ENCODE measurements at places on chromosomes 12 and 14. TPM values are rescaled to one million over a fixed set of nuclear protein-coding genes. Genes with fewer than 3 reads are reported as not detected.

Gene LBHD2
- total RNA-seq: not detected

Gene ACOT6
- total RNA-seq: not detected

DNA sequence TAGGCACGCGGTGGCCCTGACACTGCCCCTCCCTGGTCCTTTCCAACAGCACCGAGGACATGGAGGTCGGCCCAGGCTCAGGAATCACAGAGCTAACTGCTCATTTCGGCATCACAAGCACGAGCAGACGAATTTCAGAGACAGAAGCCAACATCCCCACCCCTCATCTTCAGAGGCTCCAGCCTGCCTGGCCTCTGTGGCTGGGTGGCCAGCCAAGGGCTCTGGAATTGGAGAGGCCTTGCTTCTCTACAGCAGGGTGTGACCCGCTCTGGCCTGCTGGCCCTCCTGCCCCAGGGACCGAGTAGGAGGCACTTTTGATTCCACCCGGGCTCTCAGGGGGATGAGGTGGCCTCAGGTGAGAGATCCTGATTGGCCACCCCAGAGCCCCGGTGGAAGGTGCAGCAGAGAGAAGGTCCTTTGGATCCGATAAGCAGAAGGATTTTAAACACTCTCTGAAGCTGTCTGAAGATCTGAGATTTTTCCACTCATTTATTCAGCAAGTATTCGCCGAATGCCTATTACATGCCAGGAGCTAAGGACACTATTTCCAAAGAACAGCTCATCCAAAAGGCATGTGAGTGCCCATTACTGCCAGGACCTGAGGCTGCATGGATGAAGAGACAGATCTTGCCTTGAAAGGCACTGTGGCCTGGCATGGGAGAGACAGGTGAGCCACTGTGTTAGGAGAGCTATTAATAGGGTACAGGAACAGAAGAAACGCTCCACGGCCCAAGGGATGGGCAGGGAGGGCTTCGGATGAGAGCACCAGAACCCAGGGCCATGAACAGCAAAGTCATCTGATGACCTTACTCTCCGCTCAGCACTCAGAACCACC is 10.2 kb downstream of the BAG5 start:
- H3K27ac ChIP-seq: peak overlapping the region; percentile 90
- no peaks in the 10 kb centered on the region for H3K27me3 ChIP-seq
- no peak for DNase-seq
- peak overlapping the region; percentile 70 for H3K4me3 ChIP-seq

Gene FAM222A
- total RNA-seq: 2.9 TPM

Gene HHIPL1
- 10.0 TPM for total RNA-seq

- no peaks in the 10 kb centered on the region for H3K4me1 ChIP-seq
- H3K27ac ChIP-seq: no peak overlapping the region
- no peaks in the 10 kb centered on the region for H3K27me3 ChIP-seq
- no peak for DNase-seq
These were observed 582.6 kb upstream of the ATP2B1 start for GRCh38 chr12:90290980-90291975.

DNA sequence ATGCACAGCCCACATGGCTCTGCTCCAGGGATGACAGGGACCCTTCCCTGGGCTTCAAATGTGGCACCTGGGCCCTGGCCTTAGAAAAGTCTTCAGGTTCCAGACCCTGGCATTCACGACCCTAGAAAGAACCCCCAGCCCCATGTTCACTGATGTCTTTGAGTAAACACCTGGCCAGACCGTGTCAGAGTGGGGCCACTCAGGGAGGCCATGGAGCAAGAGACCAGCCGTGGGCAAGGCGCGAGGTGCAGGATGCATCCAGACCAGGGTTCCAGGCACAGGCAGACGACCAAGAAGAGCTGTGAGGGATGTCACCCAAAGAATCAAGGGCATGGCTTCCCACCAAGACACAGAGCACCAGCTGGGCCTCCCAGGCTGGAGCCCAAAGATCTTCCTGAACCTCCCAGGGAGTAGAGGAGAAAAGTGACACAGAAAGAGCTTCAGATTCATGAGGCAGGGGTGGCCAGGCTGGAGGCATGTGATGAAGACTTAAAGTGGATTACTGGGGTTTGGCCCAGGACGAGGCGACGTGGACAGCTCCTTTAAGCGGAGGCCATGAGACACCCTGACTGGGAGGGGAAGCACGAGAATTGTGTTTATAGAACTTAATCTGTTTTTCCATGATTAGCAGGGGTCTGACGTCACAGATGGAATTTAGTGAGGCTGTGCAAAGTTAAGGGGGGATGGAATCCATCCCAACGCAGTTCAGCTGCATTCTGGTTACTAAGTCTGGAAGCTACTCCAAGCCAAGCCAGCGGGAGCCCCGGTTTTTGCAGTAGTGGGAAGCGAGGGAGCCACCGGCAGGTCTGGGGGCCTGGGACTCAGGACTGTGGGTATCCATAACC is 61.6 kb downstream of the ARL6IP4 start:
- H3K4me3 ChIP-seq: no peak overlapping the region
- H3K36me3 ChIP-seq: no peaks in the 10 kb centered on the region
- H3K27ac ChIP-seq: no peak overlapping the region
- H3K27me3 ChIP-seq: no peaks in the 10 kb centered on the region
- no peak for DNase-seq
- H3K4me1 ChIP-seq: peaks cover 5% of the 10 kb centered on the region

Gene CNPY2
- 72.0 TPM for total RNA-seq

- no peaks in the 10 kb centered on the region for H3K36me3 ChIP-seq
- peaks cover 18% of the 10 kb centered on the region for H3K4me1 ChIP-seq
- peak overlapping the region; percentile 43 for H3K27ac ChIP-seq
- no peak overlapping the region for H3K4me3 ChIP-seq
- DNase-seq: no peak
These were observed 115.6 kb downstream of the RBM19 start for GRCh38 chr12:113850309-113851056.

DNA sequence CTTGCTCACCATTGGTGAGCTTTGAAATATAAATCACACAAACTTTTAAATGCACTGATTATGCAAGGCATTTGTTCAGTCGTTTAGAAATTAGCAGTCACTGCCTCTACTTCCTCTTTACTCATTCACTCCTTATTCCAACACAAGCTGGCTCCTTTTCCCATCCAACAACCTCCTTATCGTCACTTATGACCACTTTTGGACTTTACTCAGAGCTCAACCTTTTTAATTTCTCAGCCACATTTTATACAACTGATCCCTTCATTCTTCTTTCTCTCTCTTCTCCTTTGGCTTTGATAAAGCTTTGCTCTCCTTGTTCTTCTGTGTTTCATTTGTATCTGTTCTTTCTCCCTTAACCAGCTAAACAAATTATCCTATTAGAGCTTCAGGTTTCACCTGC is 126.4 kb upstream of the PLEKHA5 start:
- H3K4me1 ChIP-seq: no peaks in the 10 kb centered on the region
- H3K27me3 ChIP-seq: no peaks in the 10 kb centered on the region
- no peak overlapping the region for H3K27ac ChIP-seq

DNA sequence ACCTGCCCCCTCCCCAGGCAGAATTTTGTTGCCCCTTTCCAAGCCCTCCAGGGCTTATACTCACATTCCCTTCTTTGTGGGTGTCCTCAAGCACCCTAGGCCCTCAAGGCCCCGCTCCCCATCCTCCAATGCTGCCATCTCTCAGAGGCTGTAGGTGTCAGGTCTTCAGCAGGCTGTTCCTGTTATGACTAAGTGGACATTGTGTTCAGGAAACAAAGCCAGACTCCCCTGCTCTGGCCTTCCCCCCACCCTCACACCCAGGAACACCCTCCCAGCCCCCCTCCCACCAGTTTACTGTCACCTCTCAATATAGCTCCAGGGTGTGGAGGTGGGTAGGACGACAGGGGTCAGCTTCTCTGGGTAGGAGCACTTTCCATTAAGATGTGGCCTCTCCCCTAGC is 1.4 kb upstream of the MYH6 start:
- no peak overlapping the region for H3K27ac ChIP-seq
- no peak overlapping the region for H3K4me3 ChIP-seq
- H3K27me3 ChIP-seq: no peaks in the 10 kb centered on the region
- no peaks in the 10 kb centered on the region for H3K36me3 ChIP-seq
- DNase-seq: no peak
- no peaks in the 10 kb centered on the region for H3K4me1 ChIP-seq

DNA sequence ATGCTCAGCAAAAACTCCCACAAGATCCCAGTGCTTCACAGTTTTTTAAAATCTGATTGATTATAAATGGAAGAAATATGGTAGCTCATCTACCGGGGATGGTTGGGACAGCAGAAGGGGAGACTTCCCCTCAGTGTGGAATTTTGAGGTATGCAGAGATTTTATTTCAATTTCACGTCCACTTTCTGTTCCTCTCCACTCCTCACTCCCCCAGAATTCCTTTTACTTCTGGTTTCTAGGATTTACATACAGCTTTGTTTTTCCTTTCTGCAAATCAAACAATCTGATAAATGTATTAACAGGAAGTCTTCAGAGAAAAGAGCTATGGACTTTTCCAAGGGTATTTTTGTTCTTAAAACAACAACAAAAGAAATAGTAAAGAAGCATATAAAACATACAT is 181.5 kb upstream of the ARHGAP5 start:
- H3K36me3 ChIP-seq: no peaks in the 10 kb centered on the region
- H3K27ac ChIP-seq: no peak overlapping the region
- H3K4me3 ChIP-seq: no peak overlapping the region

- no peak overlapping the region for H3K4me3 ChIP-seq
- H3K27ac ChIP-seq: no peak overlapping the region
- DNase-seq: no peak
- peaks cover 8% of the 10 kb centered on the region for H3K36me3 ChIP-seq
- H3K4me1 ChIP-seq: peaks cover 29% of the 10 kb centered on the region
- no peaks in the 10 kb centered on the region for H3K27me3 ChIP-seq
These were observed 16.3 kb downstream of the RAPGEF3 start for GRCh38 chr12:47742253-47742825.

GRCh38 chr12:80935111-80935510 is 2.6 kb downstream of the LIN7A start:
- no peaks in the 10 kb centered on the region for H3K36me3 ChIP-seq
- no peaks in the 10 kb centered on the region for H3K27me3 ChIP-seq
- H3K4me1 ChIP-seq: no peaks in the 10 kb centered on the region
- no peak overlapping the region for H3K4me3 ChIP-seq
- no peak overlapping the region for H3K27ac ChIP-seq

DNA sequence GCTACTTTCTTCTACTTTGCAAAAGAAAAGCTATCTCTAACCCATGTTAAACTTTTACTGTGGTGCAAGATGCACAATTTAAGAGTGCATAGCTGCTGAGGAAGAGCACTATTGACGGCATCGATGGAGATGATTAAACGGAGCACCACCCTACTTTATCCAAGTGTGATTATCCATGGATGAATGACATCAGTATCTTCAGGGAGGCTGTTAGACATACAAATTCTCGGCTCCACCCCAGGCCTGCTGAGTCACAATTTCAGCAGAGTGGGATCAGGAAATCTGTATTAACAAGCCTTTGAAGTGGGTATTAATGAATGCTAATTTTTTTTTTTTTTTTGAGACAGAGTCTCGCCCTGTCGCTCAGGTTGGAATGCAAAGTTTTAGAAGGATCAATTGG is 16.2 kb downstream of the SLC2A14 start:
- H3K27ac ChIP-seq: no peak overlapping the region
- DNase-seq: no peak
- H3K4me1 ChIP-seq: no peaks in the 10 kb centered on the region
- H3K27me3 ChIP-seq: no peaks in the 10 kb centered on the region

DNA sequence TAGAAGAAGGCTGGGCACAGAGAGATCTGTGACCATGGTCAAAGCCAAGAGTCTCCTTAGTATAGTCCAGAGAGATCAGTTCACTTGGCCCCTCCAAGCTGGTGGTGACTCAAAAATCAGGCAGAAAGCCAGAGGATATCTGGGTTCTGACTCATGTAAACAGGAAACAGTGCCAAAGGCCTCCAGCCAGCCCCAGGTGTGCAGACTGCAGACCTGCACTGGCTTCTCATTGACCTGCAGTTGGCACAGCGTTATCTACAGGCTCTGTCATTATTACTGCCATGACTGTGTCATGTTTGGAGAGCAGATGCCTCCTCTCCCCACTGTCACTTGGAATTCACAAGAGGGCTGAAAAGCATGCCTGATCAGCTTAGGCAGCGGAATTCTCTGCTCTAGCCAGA is 295.7 kb upstream of the PRKD1 start:
- DNase-seq: peak; percentile 44
- H3K4me3 ChIP-seq: no peak overlapping the region
- H3K27me3 ChIP-seq: no peaks in the 10 kb centered on the region
- H3K27ac ChIP-seq: peak overlapping the region; percentile 84
- peaks cover 79% of the 10 kb centered on the region for H3K4me1 ChIP-seq
- no peaks in the 10 kb centered on the region for H3K36me3 ChIP-seq

Gene MYO1H
- total RNA-seq: not detected

Gene ABCC9
- total RNA-seq: 19.6 TPM

DNA sequence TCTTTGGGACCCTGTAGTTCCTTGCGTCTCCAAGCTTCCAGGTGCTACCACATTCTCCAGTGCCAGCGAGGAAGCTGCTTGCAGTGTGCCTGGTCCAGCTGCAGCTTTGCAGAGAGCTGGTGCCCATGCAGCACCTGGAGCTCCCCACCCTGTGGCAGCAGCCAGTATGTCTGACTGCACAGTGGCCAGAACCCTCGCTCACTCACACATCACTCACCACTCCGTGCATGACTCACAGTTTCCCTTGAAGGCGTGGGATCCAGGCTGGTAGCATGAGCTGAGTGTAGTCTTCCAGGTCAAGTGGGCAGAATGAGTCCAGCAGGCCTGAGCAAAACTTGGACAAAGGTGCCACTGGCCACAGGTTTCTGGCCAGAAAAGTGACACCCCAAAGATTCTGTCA is 33.6 kb downstream of the SDR9C7 start:
- H3K4me1 ChIP-seq: no peaks in the 10 kb centered on the region
- H3K27ac ChIP-seq: no peak overlapping the region
- DNase-seq: no peak
- no peak overlapping the region for H3K4me3 ChIP-seq
- no peaks in the 10 kb centered on the region for H3K36me3 ChIP-seq

DNA sequence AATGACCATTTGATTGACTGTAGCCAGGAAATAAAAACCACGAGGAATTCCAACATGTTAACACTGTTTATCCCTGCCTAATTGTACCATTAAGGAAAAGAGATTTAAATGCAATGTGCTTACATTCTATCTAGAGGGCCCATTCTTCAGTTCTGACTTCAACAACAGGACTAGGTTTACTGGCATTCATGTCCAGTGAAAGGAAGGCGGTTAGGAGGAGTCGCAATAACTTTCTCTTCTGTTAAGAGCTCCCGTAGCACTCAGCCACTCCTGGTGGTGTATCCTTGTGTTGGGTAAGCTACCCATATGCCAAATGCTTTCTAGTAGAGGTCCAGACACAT is 154.7 kb downstream of the STXBP6 start:
- H3K4me3 ChIP-seq: no peak overlapping the region
- no peaks in the 10 kb centered on the region for H3K36me3 ChIP-seq
- H3K27me3 ChIP-seq: no peaks in the 10 kb centered on the region
- H3K27ac ChIP-seq: no peak overlapping the region
- DNase-seq: no peak
- H3K4me1 ChIP-seq: no peaks in the 10 kb centered on the region

GRCh38 chr12:71684081-71684480 is 1.8 kb upstream of the TMEM19 start:
- no peak overlapping the region for H3K27ac ChIP-seq
- no peaks in the 10 kb centered on the region for H3K27me3 ChIP-seq
- peaks cover 6% of the 10 kb centered on the region for H3K4me1 ChIP-seq
- H3K4me3 ChIP-seq: no peak overlapping the region

All from thoracic aorta (tissue), 2 donors.